ENCODE measurements at places on chromosomes 6 and 20.

GRCh38 chr6:117776441-117776840 lies 101.2 kb downstream of the NUS1 start:
- peak; percentile 60 for DNase-seq

- DNase-seq = no peak
Measured at GRCh38 chr20:13469262-13469661, 169.5 kb downstream of the TASP1 start.

GRCh38 chr6:109197061-109197460 lies 101.8 kb downstream of the CEP57L1 start:
- no peak for DNase-seq

- no peak for DNase-seq
Measured at GRCh38 chr6:113137426-113137825, 719.7 kb upstream of the MARCKS start.

DNA sequence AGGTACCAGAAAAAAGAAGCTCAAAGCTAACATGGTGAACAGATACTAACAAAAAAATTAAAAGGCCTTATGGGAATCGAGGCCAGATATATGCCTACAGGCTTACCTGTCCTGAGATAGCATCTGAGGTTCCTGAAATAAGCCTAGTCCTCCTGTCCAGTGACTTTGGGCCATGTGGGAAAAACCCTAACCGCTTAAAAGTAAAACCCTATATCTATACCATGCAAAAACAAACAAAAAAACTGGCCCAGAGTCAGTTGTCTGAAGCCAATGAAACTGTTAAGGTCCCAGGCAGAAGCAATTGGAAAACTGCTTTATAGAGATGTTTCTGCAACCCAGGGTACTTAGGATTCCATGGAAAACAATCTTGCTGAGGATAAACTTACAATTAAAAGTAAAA lies 122.9 kb downstream of the HIVEP1 start:
- DNase-seq = no peak

DNA sequence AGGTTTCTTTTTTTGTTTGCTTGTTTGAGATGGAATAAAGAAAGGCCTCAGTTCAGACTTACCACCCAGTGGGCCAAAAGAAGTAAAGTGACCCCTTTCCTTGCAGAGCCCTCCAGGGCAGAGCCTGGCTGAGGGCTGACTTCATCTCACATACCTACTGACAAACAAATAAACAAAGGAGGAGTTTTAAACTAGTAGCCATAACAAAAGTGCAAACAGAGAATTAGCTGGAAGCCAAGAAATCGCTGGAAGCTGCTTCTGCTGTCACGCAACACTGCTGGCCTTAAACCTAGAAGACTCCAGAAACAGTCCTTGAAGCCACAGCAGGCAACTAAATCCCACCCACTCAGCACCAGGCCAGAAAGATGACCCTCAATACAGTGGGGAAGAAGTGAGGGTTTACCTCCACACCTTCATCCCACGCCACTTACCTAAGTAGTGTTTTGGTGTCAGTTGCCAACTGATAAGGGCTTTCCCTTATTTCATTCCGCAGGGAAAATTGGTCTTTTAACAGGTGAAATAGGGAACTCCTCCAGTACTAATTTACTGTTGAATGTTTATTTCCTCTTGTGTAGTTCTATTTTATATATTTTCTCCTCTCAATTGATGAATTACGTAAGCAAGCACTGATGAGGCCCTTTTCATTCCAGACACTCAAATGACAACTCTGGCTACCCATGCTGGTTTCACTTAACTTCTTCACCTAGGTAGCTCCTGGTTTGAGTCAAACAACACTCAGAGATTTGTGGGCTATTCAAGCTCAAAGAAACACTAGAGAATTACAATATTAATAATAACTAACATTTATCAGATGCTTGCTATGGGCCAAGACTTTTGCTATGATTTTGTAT lies 46.2 kb downstream of the EDN1 start:
- no peak for DNase-seq
